Activated CD4-positive, alpha-beta T cell treated with anti-CD3 and anti-CD28 coated beads, Interleukin-2, amount 10 ng/mL, durations not matched to agents 24 days and 14 days (primary cell): ENCODE measurements at places on chromosomes 3 and 15. TPM values are rescaled to one million over a fixed set of nuclear protein-coding genes. Genes with fewer than 3 reads are reported as not detected.

The TMC3 gene
- total RNA-seq, result not detected in 2 replicates

The TRIM71 gene
- total RNA-seq, result 0.05 and 0.07 TPM in 2 replicates

DNA sequence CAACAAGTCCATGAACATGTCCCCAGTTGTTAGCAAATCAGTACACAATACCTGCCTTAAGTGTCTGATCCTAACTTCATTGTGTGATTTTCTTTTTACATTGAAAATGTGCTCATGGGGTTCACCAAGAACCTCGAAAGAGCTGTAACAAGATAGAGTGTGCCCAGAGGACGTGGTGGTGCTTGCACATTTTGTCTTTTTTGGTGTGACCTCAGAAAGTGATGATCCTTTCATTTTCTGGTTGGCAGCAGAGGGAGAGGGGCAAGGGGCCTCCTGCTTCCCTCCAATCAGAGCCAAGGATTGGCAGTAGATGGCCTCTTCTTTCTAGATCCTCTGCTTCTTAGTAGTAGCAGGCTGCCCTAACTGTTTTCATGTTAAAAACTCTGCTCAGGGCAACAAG, 176.4 kb downstream of the OPA1 start:
- peak; percentile 40 for DNase-seq

DNA sequence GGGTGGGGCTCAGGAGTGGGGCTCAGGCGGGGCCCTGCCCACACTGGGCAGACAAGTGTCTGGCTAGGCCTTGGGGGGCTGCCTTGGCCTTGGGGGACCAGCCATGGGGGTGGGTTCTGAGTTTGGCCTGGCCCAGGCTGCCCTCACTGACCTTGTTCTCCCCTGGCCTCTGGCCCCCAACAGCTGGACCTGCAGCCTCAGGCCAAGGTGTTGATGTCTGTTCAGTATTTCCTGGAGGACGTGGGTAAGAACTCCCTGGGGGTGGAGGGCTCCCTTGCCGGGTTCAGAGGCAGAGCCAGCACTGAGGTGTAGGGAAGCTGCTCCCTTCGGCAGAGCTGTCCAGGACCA, 20.0 kb downstream of the PRKCD start:
- DNase-seq, result no peak

- no peak for DNase-seq
These were observed 215.1 kb downstream of the SHQ1 start for GRCh38 chr3:72633121-72633520.

DNA sequence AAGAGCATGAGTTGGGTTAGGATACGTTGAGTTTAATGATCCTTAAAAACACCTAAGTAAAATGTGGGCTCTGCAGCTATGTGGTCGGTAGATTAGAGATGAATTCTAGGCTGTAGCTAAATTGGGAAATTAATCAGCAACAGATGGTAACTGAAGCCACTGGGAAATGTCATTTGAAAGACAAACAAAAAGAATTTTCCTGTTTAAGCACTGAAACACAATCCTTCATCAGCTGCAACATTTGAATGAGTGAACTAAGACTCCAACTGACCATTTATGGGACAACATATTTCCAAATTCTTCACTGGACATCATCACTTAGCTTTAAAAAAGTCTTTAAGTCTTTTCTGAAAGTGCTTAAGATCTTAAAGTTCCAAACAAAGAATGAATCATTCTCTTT, 226.9 kb downstream of the ZNF385D start:
- no peak for DNase-seq
